Right atrium auricular region (tissue), 2 donors: ENCODE measurements at places on chromosomes 2 and 18. TPM values are rescaled to one million over a fixed set of nuclear protein-coding genes. Genes with fewer than 3 reads are reported as not detected.

DNA sequence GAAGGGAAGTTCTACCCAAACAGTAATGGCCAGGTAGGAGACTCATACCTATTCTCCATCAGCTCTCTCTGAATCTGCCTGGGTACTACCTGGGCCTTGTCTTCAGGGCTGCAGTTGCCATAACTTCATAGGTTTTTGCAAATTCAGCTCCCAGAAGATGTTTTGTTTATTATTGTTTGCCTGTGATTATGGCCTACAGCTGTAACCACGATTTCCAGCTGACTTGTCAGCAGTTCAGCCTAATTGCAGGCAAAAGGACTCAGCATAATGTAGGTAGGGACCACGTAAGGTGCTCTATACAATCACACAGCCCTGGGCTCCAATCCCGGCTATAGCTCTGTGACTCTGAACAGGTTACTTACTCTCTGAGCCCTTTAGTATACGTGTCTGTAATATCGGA, 187.0 kb upstream of the FN1 start:
- DNase-seq, result no peak

Gene CHRND
- total RNA-seq, result 0.19 TPM

DNA sequence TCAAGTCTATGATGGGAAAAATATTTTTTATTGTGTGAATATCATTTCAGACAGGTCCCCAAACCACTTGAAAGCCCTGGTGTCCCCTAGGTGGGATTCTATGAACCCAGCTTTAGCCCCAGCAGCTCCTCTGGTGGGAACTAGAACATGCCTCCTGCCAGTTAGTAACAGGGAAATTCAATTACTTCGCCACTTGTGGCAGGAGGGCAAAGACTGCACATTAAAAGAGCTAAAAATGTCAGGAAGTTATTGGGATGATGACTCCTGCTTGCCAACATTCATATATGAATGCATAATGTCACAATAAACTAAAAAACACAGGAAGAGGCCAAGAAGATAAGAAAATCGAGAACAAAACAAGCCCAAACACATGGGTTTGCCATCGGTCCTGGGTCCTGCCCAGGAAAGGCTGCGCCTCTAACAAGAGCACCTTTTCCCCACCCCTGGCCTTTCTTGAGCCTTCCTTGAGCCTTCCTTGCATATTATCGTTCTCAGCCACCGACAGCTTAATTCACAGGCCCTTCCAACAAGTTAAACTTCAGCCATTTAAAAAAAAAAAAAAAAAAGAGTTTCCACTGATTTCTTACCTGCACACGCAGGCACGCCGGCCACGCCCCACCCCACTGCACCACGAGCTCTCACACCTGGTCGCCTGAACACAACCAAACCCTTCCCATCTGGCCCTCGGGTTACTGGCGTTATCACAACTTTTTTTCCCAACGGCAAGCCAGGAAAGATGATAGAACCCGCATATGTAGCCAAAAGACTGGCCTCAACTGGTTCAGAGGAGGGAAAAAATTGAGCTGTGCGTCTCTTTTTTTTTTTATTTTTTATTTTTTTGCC, 23.4 kb downstream of the BCL11A start:
- no peak for DNase-seq

Gene SKA1
- total RNA-seq, result not detected

DNA sequence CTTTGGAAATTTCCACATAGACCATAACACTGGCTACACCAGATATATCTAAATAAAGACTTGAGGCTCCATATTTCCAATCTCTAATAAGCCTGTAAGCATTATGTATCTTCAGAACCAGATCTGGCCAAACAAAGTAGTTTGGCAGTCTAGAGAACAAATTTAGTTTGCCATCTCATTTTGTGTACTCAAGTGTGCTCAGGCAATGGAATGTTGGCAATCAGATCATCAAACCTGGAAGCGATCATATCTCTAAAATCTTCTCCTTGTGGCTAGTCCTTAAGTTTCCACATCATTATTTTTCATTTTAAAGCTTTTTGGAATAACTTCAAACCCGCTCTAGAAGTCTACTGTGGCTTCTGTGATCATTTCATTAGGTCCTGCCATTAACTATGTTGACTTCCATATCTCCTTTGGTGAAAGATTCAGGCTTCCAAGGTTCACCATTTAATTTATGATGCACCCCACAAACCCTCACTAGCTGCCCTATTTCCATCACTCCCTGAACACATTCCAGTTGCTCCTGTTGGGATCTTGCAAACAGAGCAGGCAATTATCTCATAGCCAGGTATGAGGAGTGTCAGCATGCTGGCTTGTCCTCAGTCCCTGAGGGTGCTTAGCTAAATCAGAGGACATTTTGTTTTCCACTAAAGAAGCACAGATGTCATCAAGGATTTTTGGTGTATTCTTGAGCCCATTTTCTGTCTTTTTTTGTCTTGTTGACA, 46.2 kb downstream of the WDR75 start:
- no peak for DNase-seq

Gene SLC9A4
- not detected for total RNA-seq

- no peak for DNase-seq
Measured at GRCh38 chr18:30343090-30343489, 699.5 kb downstream of the DSC3 start.

GRCh38 chr2:202909394-202910192, 1.9 kb downstream of the WDR12 start:
- DNase-seq, result no peak

Gene CABYR
- 0.41 TPM for total RNA-seq

DNA sequence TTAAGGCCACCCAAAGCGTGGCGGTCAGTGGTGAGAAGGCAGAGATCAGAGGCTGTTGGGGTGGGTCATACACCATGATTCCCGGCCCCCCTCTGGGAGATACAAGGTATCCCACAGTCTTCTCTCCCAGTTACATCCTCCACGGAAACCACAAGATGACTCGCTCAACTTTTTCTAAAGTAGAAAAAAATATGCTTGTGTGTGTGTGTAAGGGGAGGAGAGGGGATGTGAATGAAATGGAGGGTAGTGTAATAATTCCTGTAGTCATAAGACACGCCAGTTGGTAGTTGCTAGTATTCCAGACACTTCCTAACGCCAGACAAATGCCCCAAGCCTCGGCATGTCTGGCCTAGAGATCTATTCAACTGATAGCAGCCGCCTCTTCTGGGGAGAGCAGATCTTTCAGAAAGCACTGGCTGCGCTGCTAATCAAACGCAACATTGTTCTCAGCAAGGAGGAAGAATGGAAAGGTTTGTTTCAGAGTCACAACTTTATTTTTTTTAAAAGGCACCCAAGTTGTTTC, 143.5 kb downstream of the TGIF1 start:
- peak; percentile 71 for DNase-seq

DNA sequence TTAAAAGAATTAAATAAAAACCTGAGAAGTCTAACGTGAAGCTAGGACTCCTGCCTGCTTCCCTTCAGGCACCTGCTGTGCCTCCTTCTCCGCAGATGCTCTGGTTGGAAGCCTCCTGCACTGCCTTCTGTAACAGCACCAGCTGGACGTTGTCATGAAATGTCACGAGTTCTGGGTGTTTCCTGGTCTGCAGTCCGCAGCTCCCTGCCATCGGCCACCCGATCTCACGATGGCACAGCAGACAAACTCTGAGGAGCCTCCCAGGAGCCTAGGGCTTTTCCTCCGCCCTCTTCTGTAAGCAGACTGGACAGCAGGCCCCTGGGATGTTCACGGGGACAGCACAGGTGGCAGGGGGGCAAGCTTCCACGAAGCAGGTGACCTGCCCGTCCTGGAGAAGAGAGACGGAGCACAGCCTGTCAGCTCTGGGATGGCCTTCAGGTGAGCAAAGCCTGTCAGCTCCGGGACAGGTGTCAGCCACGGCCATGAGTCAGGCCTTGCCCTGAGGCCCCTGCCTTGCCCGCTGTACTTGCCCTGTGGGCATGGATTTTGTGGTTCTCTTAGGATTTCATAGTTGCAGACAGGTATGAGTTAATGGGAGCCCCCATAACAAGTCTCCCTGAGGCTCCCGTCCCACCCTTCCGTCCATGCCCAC, 110.3 kb downstream of the PXDN start:
- no peak for DNase-seq

DNA sequence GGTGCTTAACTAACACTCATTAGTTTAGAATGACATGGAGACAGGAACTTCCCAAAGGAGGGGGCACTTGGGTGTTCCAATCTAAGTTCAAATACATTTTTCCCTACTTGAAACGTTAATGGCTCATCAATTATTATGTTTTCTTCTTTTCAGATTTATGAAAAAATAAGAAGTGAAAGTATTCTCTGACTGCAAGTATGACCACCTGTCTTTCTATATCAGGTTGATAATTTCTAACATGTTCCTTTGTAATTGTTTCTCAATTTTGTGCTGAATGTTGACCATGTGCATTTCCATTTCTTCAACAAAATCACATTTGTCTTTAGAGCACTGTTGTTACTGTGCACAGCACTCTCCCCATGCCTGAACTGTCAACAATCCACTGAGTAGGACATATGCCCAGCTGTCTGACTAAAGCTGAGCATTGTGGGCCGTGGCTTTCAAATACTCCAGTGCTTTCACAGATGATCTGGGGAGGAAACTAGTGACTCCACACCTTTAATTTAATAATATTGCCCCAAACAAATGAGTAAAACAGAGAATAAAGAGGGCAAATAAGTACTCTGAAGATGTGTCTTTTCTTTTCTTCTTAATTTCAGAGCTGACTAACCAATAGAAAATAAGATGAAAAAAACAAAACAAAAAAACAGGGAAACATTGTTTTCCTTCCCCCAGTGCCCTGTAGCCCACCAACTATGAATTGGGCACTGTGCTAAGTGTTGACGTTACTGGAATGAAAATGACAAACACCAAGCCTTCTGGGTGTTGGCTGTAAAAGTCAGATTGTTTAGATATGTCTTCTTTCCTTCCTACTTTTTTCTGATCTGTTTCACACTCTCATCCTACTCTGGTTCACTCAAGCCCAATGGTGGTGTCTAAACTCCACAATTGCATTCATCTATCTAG, 16.0 kb downstream of the LANCL1 start:
- DNase-seq, result no peak

GRCh38 chr2:158815658-158816057, 20.5 kb downstream of the DAPL1 start:
- no peak for DNase-seq

DNA sequence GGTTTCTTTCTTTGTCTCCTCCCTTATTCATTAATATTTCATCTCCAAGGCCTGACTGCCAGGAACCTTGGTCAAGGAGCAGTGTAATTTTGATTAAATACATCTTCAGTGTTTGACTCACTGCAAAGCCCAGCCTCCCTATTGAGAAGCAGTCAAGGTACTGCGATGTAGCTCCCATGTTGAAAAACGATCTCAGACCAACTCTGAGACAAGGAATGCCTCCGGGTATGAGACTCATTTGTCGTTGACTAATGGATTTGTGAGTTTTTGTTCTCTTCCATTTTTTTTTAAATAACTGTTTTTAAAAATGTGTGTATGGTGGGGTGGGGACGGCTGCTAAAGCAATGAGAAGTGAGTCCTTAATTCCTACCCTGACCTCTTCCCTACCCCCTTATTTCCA, 361.6 kb downstream of the SOX11 start:
- no peak for DNase-seq

DNA sequence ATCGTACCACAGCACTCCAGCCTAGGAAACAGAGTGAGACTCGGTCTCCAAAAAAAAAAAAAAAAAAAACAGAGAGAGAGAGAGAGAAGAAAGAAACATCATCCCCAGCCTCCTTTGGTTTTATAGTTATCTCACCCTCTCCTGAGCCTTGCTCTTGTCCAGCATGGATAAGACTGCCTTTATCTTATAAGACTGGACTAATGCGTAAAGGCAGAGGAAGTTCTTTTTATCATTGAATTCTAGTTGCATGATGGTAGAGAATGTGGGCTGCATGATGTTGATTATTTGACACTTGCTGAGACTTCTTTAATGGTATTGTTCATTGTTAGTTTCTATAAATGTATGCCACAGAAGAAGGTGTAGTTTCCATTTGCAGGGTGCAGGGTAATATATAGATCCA, 124.4 kb downstream of the ZBTB7C start:
- no peak for DNase-seq

DNA sequence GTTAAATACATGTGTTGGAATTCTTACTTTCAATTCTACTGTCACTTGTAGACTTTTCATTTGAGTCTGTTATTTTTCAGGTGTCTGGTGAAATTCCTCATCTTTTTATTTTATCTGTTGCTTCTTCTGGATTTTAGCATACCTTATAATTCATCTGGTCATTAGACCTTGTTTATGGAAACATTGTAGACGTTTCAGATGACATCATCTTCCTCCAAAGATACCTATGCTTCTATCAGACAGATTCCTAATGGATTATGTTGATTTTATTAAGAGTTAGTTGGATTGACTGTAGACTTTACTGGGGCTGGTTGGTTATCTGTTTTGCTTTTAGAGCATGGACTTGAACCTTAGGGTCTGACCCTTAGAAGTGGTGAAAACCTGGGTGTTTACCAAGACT, 15.3 kb upstream of the MFSD2B start:
- no peak for DNase-seq

DNA sequence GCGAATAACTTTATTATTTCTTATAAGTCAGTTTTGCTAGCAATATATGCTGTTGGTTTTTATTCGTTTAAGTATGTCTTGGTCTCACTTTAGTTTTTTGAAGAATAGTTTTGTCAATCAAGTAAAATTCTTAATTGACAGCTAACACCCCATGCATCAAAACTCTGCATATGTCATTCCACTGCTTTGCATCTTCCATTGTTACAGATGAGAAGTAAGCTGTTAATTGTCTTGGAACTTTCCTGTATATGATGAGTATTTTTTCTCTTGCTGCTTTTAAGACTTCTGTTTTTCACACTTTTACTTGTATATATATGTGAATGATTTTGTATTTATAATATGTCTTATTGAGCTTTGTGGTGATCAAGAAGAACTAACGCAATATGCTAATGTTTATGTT, 1048.4 kb downstream of the CNTNAP5 start:
- no peak for DNase-seq

DNA sequence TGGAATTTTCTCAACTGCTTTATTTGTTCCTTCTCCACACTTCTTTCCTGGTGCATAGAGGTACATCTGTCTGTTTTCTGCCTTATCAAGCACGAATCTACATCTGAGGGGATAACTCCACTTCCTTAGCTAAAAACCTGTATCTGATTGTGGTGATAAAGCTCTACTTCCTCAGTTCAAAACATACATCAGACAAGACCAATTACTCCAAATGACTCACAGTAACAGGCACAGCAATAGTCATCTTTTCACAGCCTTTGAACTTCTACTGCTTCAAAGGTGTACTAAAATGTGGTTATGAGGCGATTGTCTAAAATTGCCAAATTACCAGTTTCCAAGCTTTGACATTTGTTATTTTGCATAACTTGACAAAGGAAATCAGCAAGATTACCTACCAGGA, 803.6 kb upstream of the ZEB2 start:
- no peak for DNase-seq

Gene APLF
- total RNA-seq, result 8.2 TPM
